GOT3 (cell line): ENCODE measurements at places on chromosomes 12 and 14.

DNA sequence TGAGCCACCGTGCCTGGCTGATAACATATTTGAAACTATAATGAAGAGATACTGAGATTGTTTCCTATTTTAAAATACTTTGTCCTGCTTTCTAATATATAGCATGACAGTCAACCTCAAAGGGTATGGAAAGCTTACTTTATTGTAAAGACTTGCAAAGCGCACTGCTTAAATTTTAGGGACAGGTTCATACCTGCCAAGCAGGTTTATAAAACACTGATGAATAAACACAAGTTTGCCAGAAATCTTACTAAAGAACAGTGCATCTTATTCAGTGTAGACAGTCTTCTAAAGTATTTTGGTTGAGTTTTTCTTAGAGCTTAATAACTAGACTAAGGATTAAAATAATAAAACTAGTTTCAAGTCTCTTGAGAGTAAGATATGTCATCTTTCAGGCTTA lies 4.8 kb downstream of the C12orf71 start:
- no peak for DNase-seq

DNA sequence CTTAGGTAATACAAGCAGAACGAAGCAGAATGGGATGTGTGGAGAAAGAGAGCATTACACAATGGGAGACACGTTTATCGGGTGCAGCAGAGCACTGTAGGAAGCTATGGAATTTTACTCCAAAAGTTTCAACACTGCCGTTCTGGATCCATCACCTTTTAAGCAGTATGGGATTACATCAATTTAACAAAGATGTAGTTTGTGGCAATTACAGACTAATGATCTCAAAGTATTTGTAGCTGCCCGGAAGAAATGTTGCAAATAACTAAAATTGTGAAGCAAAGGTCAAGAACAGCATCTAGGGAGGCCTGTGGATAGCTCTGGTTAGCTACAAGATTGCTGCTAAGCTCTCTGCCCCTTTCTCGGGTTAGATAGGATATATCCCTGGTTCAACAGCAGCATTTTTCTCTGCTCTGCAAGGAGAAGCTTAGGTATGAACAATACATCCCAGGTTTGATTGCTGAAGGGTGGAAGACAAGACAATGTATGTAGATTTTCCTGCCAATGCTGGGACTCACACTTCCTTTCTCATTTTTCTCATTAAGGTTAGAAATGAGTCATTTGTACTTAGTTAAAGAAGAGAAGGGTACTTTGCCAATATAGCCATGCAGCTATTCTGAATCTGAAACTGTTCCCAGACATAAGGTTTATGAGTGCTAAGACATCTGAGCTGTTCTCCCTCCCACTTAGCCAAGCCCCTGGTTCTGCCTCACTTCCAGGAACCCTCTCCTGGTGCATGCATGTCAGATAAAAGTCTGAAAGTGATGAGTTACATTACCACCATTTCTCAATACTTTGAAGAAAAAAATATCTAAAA lies 75.0 kb upstream of the HIF1A start:
- no peak for DNase-seq

DNA sequence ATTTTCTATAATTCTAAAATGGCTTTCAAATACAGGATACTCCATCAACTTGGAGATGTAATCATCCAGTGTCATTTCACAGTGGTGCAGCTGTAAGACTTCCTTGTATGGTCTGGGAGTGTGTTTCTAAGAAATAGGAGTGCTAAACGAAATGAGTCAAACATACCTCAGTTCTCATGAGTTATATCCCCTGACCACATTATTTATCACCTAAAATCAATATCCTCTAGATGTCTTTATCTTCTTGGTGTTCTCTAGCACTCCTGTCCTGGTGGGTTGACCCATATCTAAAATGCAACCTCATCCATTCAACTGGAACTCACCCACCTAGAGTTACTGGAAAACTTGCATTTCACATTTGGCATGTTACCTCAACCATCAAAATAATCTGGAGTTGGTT lies 33.2 kb downstream of the TMEM30B start:
- no peak for DNase-seq

DNA sequence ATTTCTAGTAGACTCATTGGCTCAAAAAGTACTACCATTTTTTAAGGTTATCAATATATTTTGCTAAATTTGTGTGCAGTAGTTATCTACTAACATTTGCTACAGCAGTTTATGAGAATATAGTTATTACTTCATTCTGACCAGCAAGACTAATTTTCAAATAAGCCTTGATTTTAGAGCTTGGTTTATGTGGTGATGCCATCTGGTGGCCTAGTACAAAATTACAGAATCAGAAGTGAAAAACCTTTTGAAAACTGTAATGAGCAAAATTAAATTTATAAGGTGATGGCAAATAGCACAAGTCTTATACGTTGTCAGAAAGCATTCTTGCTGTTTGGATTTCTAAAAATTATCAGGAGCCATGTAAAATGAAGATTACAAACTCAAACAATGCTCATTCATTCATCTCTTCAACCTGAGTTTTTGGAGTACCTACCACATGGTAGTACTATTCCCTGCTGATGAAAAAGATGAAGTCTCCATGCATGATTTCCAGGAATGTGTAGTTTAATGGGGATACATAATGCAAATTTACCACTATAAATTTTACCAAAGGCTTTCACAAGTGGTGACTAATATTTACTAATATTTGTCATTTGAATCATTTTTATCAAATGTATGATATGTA lies 51.0 kb downstream of the MAGOHB start:
- DNase-seq = no peak

DNA sequence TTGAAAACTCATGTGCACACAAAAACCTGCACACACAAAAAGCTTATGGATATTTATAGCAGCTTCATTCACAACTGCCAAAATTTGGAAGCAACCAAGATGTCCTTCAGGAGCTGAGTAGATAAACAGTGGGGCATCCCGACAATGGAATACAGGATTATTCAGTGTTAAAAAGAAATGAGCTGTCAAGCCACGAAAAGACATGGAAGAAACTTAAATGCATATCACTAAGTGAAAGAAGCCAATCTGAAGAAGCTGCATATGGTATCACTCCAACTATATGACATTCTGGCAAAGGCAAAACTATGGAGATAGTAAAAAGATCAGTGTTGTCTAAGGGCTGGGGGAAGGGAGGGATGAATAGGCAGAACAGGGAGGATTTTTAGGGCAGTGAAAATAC lies 5.2 kb upstream of the TPCN1 start:
- no peak for DNase-seq

GRCh38 chr14:68911594-68912227 lies 67.4 kb downstream of the ACTN1 start:
- DNase-seq = no peak

DNA sequence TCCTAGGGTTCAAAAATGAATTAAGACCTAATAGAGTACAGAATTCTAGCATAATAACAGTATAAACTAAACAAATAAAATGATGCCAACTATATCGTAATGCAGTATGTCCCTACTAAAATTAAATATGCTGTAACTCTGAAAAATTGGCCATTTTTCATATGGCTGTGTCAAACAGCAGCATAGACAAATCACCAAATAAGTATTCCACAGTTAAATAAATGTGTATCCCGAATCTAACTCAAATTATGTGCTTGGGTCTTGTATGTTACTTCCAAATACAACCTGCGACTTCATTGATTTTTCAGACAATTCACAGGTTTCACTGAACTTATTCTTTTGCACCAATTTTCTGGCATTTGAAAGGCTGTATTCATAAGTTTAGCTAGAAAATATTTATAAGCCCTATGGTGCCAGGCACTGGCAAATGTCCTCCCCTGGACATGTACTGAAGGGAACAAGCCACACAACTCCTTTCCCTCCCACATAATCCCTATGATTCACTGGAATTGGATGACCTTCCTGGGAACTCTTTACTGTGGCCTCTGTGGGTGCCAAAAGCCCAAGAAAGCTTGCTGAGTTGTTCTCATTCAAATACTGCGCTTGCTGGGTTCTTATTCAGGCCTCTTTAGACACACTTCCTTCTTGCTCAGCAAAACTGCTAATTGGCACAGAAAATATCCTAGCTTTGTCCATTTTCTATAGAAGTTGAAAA lies 108.8 kb downstream of the KITLG start:
- no peak for DNase-seq

DNA sequence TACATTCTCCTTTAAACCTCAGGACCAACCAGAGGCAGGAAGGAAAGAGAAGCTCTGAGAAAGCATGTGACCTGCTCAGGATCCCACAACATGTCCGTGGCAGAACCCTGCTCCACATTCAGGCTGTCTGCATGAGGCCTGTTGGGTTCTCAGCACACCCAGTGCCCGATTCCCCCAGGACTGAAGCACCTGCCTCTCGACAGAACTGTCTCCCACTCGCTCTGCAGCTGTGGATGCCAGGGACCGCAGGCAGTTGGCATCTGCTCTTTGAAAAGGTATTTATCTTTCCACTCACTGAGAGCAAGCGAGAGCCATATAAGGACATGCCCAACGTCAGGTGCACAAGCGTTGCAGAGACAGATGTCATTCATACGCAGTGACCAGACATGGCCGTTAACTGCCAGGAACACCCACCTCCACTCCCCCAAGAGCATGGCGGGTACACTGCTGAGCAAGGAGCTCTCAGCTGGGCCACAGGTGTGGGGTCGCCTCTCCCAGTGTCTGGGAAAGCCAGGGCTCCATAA lies 18.9 kb downstream of the PITPNM2 start:
- no peak for DNase-seq

DNA sequence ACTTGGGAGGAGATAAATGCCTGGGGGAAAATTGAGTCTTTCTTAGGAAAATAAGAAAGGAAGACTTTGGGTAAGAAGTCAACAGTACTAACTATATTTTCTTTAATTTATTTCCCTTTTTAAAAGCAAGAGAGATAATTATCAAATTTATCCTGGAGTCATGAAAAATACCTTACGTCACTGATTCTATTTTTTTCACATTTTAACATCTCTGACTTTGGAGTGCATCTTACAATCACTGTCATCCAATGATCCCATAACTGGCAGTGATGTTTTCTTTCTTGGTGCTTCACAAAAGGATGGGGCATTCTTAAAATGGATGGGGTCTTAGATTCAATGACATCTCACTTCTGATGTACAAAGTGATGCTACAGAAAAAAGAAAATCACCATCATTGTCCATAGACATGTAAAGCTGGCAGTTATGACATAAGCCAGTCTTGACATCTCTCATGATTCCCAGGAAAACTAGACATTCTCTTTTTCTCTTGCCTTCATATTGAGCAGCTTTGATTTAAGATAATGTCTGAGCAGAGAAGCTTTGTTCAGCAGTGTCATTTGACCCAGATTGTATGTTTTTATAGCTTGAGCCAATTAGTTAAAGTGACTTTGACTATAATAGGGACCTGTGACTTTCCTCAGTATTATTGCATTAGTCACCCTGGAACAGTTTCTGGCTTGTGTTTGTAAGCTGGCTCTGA lies 236.2 kb downstream of the EGLN3 start:
- no peak for DNase-seq

DNA sequence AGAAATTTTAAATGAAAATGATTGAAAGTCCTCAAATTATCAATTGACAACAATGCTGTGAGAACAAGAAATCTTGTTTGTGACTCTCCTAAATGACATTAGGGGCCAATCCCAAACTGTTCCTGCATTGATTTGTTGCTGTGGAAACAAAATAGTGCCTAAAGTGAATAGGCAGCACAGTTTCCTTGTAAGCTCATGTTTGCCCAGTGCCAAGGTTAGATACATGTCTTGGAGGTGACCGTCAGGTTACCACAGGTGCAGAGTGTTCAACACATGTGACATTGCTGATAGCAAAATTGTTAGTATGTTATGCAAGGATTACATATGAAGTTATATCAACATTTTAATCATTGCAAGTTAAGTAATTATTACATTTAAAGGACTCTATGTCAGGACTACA lies 292.6 kb downstream of the ACSS3 start:
- no peak for DNase-seq

- DNase-seq = no peak
Measured at GRCh38 chr12:111759991-111760390, 6.7 kb upstream of the ALDH2 start.

DNA sequence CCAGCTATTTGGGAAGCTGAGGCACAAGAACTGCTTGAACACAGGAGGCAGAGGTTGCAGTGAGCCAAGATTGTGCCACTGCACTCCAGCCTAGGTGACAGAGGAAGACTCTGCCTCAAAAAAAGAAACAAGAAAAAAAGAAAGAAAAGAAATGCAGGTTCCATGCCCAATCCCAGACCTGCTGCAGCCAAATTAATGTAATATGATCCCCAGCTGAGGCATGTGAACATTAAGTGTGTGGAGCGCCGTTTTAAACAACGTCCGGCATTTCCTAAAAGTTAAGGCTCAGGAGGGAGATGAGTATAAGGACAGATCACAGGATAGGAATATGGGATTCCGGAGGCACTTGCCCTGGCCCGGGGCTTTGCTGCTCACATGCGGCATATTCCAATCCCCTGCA lies 162.9 kb downstream of the KSR2 start:
- no peak for DNase-seq

DNA sequence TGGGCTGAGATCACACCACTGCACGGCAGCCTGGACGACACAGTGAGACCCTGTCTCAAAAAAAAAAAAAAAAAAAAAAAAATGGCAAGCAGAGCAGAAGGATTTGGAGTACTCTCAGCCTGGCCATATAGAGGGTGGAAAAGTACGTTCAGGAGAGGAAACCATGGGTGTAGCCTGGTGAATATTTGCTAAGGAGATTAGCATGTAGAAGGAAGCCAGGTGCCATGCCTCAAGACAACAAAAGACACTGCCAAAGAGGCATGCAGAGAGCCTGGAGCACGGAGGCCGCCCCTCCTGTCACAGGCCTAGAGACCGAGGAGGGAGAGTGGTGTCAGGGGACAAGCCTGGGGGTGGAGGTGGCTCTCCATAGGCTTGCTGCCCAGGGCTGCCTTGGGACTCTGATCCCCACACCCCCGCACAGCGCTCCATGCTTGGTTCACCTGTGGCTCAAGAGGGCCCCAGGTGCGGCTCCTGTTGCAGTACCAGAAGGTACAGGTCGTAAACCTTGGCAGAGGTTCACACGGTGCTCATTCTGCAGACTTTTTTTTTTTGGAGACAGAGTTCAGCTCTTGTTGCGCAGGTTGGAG lies 27.9 kb upstream of the DEGS2 start:
- no peak for DNase-seq

- DNase-seq = no peak
Measured at GRCh38 chr12:115752156-115752555, 525.3 kb downstream of the MED13L start.

DNA sequence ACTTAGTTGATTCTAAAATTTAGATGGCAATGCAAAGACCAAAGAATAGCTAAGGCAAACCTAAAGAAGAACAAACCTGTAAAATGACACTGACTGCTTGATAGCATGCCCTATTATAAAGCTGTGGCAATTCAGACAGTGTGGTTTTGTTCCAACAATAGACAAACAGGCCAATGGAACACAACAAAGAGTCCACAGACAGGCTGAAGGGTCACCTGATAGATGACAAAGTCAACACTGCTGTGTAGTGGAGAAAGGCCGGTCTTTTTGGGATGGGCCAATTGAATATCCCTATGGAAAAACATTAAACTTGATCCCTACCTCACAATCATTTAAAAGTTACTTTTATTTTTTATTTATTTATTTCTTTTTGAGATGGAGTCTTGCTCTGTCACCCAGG lies 33.8 kb upstream of the SLC25A3 start:
- DNase-seq = no peak
